ENCODE measurements at places on chromosomes 5 and 9.

GRCh38 chr5:57193757-57194413, 20.0 kb downstream of the GPBP1 start:
- no peak for DNase-seq

DNA sequence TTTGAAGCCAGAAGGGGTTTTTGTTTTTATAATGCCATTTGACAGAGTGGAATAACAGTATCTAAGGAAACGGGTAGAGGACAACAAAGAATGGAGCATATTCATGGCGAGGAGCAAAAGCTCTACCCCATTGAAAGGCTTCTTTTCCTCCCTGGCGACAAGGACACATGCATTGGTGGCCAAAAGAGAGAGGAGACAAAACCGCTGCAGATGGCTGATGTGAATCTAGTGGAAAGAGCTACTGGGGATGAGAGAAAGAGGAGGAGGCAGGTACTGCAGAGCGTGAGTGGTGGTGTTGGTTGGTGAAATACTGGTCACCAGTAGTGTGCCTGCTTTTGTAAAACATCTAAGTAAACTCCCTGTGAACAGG, 491 bp downstream of the APC start:
- DNase-seq: peak; percentile 9

GRCh38 chr9:15670246-15670645, 117.4 kb downstream of the CCDC171 start:
- no peak for DNase-seq

- DNase-seq: peak; percentile 47
These were observed 18.1 kb upstream of the ZFR start for GRCh38 chr5:32462618-32463017.

- no peak for DNase-seq
These were observed 52.7 kb downstream of the RXRA start for GRCh38 chr9:134378901-134379338.

GRCh38 chr9:22108581-22109370, 99.7 kb upstream of the CDKN2B start:
- no peak for DNase-seq

GRCh38 chr5:64818245-64818644, 49.5 kb downstream of the CWC27 start:
- no peak for DNase-seq

GRCh38 chr5:73426034-73426433, 22.5 kb downstream of the FOXD1 start:
- no peak for DNase-seq

GRCh38 chr9:128718475-128718874, 5.5 kb downstream of the ZDHHC12 start:
- DNase-seq: no peak

GRCh38 chr5:60701321-60701968, 1.5 kb upstream of the DEPDC1B start:
- DNase-seq: no peak

DNA sequence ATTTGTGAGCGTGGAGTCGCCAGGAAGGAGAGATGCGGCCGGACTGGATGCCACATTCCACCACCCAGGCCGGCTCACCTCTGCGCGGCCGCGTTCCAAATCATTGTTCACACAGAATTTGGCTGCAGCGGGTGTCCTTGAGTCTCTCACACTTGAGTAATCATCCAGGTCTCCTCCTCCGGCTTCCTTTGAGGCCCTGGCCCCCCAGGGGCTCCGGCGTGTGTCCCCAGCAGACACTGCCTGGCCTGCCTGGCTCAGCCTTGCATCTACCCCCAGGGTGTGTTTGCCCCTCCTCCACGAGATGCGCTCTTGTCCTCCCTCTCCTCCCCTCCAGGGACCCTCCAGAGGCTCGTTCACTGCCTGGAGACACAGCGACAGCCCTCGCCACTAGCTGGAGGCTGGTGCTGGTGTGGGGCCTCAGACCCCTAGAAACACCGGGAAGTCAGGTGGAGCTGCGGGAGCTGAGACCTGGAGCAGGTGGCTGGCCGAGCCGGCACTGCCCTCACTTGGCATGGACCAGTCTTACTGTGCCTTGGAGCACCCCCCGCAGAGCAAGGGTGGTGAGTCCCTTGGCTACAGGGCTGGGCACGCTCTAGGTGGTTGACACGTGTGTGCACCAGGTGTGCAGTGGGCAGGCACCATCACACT, 7.0 kb upstream of the SLC9A3 start:
- DNase-seq: no peak

- no peak for DNase-seq
These were observed 1.8 kb downstream of the PDLIM4 start for GRCh38 chr5:132259069-132259851.

Data from stimulated activated naive CD8-positive, alpha-beta T cell treated with anti-CD3 and anti-CD28 coated beads, Interleukin-15, Interleukin-2, amounts not matched to agents 100 U/mL and 50 U/mL, for 24 hours (primary cell).